Activated T-helper 2 cell treated with anti-CD3 and anti-CD28 coated beads, Interferon-gamma antibody, Interleukin-2, Interleukin-4, amounts not matched to agents 10 μg/mL and 5 μg/mL and 100 μg/mL, durations not matched to agents 14 hours and 24 hours and 36 hours (primary cell): ENCODE measurements at places on chromosomes 6 and 20. TPM values are rescaled to one million over a fixed set of nuclear protein-coding genes. Genes with fewer than 3 reads are reported as not detected.

Gene ZBTB46
- 1.1 and 1.9 TPM in 2 replicates for total RNA-seq

GRCh38 chr6:134375220-134375580, 57.3 kb upstream of the SGK1 start:
- DNase-seq: no peak

DNA sequence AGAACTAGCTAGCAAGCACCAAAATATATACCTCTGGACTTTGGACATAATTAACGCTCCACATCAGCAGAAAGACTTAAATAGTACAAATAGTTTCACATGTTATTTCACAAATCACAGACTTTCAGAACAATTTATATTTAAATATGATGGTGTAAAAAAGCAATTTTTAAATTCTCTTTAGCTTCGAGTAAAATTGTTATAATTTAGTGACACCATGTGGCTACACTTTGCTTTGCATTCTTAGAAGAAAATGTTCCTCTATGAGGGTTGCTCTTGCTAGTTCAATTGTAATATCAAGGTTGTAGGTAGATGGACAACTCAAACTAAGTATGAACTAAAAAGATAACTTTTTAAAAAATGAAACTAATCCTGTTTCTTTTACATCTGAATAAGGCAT, 69.0 kb downstream of the BTBD9 start:
- no peak for DNase-seq

DNA sequence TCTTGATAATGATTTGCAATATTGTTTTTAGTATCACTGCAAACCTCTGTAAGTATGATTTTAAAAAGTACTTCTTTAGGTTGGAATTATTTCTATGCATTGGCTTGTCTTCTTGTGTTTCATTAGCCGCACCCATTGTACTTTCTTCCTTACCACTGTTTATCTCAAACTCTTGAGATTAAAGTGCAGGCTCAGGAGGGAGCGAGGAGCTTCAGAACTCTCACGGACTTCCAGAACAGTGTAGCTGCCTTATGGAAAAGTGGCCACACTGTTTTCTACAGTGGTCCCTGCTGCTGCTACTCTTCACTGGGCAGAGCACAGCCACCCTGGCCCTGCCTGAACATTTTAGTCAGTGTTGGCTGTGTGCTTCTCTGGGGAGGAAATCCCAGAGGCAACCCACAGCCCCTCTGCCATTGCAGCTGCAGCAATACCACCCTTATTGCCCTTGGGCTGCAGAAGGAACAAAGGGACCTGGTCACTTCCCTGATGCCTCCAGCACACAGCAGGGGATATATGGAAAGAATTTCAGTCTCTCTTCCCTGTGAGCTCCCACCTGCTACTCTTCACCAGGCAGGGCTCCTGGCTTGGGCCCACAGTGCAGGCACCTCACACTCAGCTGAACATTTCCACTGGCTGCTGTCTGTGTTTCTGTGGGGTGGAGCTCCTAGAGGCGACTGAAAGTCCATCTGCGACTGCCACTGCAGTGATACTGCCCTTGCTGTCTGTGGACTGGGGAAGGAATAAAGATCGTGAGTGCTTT, 91.7 kb upstream of the MAP3K4 start:
- DNase-seq: no peak

DNA sequence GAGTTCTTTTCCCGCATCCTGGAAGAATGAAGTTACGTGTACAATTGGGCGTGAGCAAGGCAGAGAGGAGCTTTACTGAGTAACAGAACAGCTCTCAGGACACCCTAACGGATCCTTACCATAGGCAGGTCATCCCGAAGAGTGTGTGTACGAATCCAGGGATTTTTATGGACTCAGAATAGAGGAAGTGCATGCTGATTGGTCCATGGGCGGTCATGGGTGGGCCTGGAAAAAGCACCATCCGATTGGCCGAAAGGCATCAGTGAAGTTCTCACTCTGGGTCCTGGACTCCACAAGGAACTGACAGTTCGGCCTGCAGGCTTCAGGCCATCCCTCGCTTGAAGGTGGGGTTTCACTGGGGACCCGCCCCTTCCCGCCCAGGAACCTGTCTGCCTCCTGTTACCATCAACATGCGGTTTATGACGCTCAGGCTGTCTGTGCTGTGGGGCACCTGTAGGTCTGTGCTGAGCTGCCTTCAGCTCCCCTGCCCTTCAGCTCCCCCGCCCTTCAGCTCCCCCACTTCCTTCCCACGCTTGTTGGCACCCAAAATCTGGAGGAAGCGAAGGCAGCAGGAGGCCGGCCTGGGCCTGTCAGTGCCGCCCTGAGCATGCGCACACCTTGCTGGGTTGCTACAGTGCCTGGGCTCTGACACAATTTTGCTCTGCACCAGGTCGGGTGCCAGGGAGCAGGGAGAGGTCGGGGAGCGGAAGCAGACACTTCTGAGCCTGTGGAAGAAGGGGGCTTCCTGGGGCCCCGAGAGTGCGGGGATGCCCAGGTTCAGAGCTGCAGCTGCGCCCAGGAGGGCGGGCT, 57.9 kb upstream of the MANEA start:
- no peak for DNase-seq

Gene TGM3
- not detected in 2 replicates for total RNA-seq

DNA sequence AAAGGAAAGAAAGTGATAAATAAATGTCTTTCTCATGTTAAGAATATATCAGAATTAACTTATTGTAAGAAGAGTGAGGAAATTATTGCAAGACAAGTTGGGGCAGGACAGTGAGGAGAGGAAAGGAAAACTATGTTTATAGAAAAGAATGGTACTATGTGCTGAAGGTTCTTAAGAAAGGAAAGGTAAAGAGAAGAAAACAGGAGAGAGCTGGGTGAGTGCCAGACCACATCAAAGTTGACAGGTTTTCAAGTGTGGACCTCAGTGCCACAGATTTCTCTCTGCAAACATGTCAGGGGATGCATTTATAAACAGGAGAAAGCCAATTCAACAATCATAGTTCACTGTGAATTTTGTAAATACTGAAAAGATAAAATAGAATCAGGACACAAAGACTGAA, 439.2 kb downstream of the PKHD1 start:
- DNase-seq: no peak

DNA sequence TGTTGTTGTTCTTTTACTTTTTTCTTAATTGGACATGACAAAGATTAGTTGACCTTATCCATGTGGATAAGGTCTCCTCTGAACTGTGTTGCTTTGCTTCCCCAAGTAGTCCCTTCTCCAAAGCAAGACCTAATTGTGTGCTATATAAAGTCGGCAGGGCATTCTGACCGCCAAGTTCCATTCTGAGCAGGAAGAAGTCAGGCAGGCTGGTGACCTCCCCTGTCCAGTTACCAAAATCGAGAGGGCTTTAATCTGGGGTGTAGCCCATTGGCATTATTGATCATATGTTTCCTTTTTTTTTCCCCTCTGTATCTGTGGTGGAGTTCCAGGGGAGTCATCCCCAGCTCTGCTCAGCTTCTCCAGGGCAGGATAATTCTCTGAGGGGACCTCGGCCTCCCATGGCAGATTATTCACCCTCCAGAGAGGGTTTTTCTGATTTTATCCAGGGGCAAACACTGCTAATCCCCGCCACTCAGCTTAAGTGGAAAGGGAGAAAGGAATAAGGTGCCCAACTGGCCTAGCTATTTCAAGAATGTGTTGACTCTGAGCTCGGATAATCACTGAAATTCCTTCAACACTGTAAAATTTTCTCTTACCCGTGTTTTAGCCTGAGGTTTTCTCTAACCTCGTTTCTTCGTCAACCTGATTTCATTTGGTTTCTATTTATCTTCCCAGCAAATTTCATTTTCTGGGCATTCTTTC, 71.8 kb upstream of the L3MBTL3 start:
- no peak for DNase-seq

DNA sequence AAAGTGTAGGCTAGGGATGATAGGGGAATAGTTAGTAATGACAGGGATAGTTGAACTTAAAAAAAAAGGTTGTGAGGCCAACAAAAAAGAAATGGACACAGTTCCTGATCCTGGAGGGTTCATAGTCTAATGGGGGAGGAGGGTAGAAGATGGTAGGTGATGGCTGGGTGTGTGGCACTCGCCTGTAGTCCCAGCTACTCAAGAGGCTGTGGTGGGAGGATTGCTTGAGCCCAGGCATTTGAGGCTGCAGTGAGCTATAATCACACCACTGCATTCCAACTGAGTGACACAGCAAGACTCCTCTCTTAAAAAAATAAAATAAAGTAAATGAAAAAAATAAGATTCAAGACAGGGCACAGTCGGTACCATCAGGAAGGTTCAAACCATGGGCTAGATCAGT, 2.4 kb upstream of the MICB start:
- no peak for DNase-seq

Gene FAM210B
- 9.2 TPM in 2 replicates for total RNA-seq

DNA sequence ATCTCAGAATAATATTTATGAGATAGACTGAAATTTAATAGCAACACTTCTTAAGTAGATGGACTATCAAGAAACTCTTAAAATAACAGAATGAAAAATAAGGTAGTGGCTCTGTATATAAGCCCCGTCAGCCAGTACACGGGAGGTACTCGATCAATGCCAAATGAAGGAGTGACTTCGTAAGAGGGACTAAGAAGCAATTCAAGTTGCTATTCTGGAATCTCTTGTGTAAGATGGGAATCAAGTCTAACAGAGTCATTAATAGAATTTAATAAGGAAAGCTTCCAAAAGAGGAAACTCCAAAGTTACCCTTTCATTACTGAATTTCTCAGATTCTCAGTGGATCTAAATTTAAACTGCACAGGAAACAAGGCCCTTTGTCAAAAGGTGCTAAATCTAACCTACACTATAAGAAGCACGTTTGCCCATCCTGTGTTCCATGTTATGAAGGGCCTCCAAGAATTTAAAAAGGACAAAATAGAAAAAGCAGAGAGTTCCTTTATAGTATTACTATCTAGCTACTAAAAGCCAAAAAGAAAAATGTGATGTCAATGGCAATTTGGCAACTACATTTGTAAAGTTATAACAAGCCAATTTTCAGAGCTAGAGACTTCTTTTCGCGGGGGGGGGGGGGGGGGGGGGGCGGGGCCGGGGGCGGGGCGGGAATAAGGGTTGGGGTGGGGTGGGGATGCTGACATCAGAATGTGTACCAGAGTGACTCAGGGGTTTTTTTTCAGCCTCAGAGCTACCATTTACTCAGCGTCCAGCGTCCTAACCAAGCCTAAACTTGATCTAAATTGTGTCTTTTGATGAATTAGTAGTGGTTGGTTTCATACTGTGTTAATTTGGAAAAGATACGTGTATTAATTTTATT, 200.6 kb downstream of the GMPR start:
- no peak for DNase-seq

GRCh38 chr20:2739042-2739398, 46.4 kb downstream of the EBF4 start:
- no peak for DNase-seq

Gene SEMG1
- total RNA-seq: not detected in 2 replicates

DNA sequence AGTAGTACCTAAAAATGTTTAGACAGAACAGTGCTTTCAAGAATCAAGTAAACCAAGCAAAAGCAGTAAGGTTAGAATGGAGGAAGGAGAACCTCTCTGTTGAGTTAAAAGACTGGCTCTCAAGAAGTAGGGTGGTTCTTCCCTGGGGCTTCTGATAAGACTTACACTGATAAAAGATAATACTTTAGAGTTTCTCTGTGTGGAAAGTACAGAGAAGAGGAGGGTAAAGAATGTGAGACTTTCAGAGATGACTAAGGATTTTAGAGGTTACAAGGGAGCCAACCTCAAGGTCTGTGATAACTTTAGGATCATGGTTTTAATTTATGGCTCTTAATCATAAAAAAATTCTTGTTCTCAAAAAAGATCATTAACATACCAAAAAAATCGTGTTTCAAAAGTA, 30.9 kb upstream of the ALDH8A1 start:
- no peak for DNase-seq

Gene NRSN1
- not detected in 2 replicates for total RNA-seq

- no peak for DNase-seq
Measured at GRCh38 chr20:58965270-58966064, 15.6 kb upstream of the NELFCD start.
